ENCODE measurements at places on chromosomes 5 and 9.

DNA sequence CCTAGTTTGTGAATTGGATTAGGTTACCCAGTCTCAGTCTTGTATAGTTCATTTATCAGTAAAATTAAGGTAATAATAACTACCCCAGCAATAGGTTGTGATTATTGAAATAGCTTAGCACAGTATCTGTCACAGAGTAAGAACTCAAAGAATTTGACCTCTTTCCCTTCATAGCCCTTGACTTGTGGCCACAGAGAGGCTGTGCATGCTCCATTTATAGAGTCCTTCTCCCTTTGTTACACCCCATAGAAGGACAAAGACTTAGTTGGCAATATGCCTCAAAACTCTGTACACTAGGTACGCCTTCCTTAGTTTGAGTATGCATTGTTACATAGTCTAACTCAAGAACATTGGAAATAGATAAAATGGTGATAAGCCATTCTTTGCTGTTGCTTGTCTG lies 257.2 kb downstream of the KCTD16 start:
- DNase-seq, result no peak

- DNase-seq, result no peak
Observed at GRCh38 chr9:138082918-138083636, 205.5 kb downstream of the CACNA1B start.

DNA sequence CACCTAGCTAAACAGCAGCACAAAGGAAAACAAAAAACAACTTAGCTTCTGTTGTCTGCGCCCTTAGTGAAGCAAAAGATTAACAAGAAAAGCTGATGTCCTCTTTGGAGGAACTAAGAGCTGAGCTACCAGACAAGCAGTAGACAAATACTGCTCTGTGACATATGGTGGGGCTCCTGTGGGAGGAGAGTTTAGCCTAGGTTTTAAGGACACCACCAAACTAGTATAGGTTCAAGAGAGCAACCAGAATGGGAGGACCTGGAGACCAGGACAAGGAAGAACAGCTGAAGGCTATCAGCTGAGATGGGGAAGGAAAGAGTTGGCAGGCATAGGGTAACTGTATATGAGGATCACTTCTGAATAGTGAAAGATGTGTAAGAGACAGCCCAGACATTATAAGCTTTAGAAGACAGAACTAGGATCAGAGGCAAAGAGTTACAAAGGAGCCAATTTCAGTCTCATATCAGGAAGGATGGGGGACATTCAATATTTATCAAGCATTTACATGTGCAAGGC lies 27.2 kb downstream of the FBXW2 start:
- DNase-seq, result no peak

DNA sequence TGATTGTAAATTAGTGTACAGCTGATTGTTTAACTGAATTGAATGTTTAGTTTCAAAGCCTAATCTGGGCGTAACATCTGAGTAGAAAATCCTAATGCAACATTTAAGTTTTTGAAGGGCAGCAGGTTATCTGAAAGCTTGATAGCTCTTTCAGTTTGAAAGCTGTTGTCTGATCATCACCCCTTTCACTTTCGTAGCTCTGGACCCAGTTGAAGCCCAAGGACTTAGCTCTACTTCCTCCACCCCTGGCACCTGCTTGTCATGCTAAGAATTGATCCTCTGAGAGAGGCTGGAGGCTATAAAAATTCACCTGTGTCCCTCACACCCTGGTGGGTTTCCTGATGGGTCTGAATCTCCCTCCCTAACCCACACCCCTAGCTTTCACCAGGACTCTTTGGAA lies 86.0 kb downstream of the ZFAND5 start:
- no peak for DNase-seq

DNA sequence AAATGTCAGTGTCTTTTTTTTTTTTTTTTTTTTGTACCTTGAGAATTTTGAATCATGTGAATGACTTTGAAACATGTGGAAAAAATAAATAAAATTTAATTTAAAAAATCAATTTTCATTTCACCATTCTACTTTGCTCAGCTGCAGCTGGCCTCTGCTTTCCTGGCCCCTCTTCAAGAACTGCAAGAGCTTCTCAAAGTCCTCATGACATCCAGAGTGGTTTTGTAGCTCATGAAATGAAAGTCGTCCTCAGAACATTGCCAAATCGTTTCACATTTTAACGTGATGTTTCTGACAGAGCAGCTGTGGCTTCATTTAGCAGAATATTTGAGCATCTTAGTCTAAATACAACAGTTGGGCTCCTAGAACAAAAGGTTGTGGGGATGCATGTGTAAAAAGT lies 47.9 kb upstream of the TMEM215 start:
- no peak for DNase-seq

DNA sequence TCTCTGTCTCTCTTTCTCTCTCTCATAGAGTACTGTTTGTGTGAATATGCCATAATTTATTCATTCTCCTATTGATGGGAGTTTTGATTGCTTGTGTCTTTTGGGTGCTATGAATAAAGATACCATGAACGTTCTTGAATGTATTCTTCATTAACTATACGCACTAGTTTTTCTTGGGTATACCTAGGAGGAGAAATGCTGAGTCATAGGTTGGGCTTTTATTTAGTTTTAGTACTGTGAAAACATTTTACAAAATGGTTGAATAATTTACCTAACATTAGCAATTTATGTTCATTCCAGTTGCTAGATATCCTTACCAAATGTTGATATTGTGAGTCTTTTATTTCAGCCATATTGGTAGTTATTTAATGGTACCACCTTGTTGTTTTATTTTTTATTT lies 192.5 kb downstream of the NPR3 start:
- no peak for DNase-seq

DNA sequence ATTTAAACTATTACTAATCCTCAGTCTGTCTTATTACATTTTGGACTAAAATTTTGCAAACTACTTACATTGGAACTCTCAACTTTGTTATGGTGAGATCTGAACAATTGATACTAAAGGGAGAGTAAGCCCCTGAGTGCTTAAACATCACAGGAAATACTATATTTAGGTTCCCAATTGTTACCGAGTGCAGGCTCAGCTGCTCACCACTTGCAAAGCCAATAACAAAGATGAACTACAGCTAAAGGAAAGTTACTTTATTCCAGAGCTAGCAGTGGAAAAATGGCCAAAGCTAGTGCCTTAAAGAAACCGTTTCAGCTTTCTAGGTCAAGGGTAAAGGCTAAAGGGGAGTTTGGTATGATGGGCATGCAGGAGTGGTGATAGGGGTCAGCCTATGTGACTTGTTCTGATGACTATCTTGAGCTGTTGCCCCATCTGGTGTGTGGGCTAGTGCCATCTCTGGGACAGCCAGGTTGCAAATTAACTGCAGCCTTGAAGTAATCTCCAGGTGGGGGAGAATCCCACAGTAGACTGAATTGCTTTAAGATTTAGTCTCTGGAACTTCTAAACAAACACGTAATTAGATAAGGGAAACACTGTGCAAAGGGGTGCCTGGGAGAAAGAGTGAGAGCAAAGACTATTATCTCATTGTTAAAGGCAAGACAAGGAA lies 7.8 kb upstream of the NDUFB6 start:
- DNase-seq, result no peak

DNA sequence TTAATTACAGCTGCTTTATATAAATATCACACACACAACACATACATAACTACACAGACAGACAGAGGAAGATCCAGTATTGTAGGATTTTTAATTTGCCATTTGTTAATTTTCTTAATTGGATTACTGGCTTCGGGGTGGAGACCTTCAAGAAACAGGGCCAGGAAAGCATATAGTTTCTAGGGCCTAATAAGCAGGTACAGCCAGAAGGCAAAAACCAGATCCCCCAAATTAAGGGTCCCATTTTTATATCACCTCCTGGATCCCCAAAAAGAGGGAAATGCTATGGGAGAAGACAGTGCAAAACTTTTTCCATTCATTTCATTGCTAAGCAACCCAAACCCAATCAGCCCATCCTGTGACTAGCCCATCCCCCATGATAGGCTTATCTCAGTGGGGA lies 373.3 kb upstream of the FAM174A start:
- no peak for DNase-seq

DNA sequence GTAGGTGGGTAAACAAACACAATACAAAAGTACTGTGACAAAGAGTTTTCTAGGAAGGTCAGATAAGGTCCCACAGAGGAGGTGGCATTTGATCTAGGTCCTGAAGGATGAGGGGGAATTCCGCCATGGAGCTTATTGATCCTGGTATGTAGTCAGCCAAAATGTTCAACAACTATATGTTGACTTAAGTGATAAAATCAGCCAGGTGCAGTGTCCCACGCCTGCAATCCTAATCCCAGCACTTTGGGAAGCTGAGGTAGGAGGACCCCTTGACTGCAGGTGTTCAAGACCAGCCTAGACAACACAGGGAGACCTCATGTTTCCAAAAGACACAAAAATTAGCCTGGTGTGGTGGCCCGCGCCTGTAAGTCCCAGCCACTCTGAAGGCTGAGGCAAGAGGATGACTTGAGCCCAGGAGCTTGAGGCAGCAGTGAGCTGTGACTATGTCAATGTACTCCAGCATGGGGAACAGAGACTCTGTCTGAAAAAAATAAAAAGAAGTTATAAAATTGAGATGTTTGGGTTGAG lies 46.4 kb upstream of the PLIN2 start:
- no peak for DNase-seq

DNA sequence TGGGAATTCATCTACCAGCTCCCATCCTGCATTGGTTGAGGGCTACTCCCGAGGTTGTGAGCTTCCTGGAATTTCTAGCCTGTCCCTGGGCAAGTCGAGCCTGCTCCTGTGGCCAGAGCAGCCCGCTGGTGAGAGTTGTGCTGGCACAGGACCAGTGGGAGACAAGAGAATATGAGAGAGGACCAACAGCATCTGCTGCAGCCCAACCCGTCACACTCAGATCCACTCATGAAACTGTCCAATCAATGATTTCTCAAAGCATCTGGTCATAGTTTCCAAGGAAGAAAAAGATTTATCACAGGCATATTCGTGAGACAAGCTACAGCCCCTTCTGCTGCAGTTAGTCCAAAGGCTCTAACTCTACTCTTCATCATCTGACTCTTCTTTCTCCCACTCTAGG lies 64.4 kb upstream of the RAI14 start:
- no peak for DNase-seq

- no peak for DNase-seq
Observed at GRCh38 chr5:15334551-15335266, 165.3 kb upstream of the FBXL7 start.

DNA sequence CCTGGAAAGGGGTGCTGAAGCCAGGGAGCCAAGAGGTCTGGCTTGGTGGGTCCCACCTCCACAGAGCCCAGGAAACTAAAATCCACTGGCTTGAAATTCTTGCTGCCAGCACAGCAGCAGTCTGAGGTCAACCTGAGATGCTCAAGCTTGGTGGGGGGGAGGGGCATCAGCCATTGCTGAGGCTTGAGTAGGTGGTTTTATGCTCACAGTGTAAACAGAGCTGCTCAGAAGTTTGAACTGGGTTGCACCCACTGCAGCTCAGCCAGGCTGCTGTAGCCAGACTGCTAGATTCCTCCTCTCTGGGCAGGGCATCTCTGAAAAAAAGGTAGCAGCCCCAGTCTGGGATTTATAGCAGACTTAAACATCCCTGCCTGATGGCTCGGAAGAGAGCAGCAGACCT lies 55.5 kb upstream of the FBXL17 start:
- no peak for DNase-seq

DNA sequence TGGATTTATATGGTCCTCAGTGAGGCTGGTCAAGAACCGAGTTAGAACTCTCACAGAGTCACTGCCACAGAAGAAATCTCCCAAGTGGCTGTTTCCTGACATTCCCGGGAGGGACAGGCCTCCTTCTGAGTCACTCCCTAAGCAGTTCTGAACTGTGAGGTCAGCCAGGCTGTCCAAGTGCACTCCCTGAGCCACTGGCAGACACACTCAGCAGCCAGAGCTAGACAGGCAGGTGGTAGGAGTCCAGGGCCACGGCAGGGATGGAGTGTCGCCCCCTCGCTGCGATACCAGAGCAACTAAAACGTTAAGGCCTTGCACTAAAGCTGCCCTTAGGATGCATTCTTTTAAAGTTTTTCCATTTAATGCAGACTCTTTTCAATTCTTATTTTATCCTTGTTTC lies 3.4 kb downstream of the IL4 start:
- DNase-seq, result peak; percentile 66

Measured in stromal cell of bone marrow (primary cell).